CD4-positive, CD25-positive, alpha-beta regulatory T cell (primary cell): ENCODE measurements at places on chromosomes 12 and 14. TPM values are rescaled to one million over a fixed set of nuclear protein-coding genes. Genes with fewer than 3 reads are reported as not detected.

Gene FOXN4
- total RNA-seq: not detected

Gene OR6C3
- total RNA-seq: not detected

Gene KRT74
- total RNA-seq: not detected

Gene KCNK10
- total RNA-seq: not detected

- H3K36me3 ChIP-seq: no peaks in the 10 kb centered on the region
- no peak for DNase-seq
- H3K4me1 ChIP-seq: no peaks in the 10 kb centered on the region
- no peak overlapping the region for H3K27ac ChIP-seq
- no peak overlapping the region for H3K4me3 ChIP-seq
Observed at GRCh38 chr12:9725213-9725870, 7.6 kb downstream of the CLECL1 start.

GRCh38 chr14:76846331-76847047 lies 20.3 kb downstream of the LRRC74A start:
- no peak for DNase-seq
- peaks cover 3% of the 10 kb centered on the region for H3K27me3 ChIP-seq
- no peaks in the 10 kb centered on the region for H3K36me3 ChIP-seq
- H3K4me1 ChIP-seq: peaks cover 4% of the 10 kb centered on the region
- no peak overlapping the region for H3K27ac ChIP-seq
